ENCODE measurements at places on chromosomes 2 and 18. TPM values are rescaled to one million over a fixed set of nuclear protein-coding genes. Genes with fewer than 3 reads are reported as not detected.

Gene QPCT
- total RNA-seq, result 1.7 TPM

Gene DYNC1I2
- 218 TPM for total RNA-seq

Gene HOXD10
- not detected for total RNA-seq

Gene ABHD3
- 1.1 TPM for total RNA-seq

Gene AFG3L2
- total RNA-seq, result 37.3 TPM

Gene TAF4B
- 3.6 TPM for total RNA-seq

Gene CCDC102B
- total RNA-seq, result 3.1 TPM

GRCh38 chr18:79379251-79379905, 16.4 kb upstream of the NFATC1 start:
- no peak for DNase-seq

DNA sequence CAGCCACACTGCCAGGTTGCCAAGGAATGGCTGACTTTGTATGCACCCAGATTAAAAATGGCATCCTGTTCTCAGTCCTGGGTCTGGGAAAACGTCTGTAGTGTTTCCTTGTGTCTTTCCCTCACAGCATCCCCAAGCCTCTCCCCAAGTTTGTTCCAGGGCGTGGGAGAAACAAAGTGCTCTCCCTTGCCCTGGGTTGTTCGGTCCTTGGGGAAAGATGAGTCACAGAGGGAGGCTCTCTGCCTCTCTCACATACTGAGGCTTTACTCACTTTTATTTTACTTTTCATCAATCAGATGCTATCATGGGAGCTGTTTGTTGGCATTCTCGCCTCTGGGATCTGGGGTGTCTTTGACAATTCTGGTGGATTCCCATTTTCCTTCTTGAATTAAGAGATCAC, 492.3 kb downstream of the XIRP2 start:
- DNase-seq, result no peak

DNA sequence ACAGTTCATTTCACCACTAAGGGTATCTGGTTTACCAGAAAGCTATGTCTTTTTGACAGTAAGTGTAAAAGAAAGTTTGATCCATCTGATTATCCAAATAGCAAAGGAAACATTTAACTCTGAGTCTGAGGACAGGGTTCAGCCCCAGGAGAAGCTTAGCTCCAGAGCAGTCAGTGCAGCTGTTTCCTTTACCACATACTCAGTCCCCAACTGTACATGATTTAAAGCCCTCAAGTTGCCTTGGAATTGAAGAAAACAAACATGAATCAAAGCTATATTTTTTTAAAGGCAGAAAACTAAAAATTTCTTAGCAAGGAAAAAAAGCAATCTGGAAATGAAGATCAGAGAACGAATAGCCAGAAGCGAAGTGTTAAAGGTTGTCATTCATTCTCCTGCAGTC, 746.0 kb downstream of the METTL4 start:
- no peak for DNase-seq

DNA sequence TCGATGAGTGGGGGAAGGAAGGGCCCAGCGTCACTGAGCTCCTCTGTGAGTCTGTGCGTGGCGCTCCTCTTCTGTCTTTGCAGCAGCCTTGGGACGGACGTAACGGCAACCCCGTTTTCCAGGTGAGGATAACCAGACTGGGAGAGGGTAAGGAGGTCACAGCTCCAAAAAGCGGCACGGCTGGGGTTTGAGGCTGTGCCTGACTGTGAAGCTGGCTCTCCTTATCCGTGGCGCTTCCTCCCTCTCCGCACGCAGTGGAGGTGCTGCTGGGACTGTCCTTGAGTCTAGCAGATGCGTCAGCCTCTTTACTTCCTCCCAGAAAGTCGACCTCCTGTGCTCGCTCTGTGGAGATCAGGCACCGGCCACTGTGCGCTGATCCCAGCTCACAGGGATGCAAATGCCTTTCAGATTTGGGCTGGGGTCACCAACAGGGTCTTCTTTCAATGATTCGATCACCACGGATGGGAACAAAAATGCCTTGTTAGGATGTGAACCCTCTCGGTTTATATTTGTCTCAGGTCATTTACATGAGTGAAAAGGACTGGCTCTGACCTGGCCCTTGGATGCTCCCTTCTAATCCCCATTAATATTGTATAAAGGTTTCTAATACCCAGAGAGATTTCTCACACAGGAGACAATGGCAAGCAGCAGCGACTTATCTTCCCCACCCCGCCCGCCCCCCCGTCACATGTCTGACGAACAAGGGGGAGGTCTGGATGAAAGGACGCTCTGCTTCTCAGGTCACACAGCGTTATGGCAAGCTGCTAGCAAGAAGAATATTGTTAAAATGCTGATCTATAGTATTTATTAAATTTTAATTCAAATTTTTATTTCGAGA, 30.1 kb upstream of the E2F6 start:
- DNase-seq, result no peak

DNA sequence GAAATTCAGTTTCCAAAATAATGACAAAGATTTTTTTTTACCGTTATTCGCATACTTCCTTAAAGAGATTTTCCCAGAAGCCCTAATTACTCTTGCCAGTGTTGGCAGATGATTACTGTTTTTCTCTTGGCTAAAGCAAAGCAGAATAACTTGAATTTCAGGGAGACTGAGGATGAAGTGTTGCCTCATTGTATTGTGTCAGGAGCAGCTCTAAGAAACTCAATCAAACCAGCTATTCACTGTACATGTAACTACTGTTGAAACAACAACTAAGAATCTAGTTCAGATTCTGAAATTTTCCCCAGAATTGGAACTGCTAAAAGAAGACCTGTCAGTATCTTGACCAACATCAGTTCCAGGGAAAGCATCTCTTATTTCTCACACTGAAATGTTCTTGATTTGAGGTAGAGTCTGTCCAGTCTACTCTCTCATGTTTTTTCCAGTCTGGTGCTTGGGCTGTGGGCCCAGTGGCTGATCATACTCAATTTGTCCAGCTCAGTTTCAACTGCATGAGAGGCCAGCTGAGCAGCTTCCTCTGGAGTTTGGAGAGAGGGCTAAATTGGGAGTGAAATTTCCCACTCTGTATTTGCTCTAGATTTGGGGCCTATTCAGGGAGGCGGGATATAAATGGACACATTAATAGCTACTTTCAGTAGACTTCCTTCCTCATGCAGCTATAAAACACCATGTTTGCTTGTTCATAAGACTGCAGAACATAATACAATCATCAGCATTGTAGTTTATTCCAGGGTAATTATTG, 78.5 kb downstream of the PPP1R1C start:
- DNase-seq, result peak; percentile 47

- DNase-seq, result no peak
Measured at GRCh38 chr2:10217489-10218435, 84.9 kb upstream of the HPCAL1 start.

- DNase-seq, result no peak
Measured at GRCh38 chr2:178521304-178522150, 41.3 kb downstream of the PLEKHA3 start.

DNA sequence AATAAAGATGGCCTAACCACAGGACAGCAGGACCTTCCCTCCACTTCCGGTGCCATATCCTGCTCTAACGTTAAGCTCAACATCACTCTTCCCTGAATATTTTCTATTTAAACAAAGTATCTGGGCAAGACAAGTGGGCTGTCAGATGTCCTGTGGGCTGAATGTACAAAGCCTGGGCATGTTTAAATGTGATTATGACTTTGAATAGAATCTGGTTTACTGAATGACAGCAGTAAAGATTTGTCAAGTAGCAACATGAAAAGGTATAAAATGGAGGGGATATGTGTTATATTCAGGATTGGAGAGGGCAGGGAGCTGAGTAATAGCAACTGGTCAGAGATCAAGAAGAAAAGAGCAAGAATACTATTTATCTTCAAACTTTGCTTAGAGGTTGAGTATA, 540.9 kb downstream of the NRXN1 start:
- no peak for DNase-seq

GRCh38 chr2:186535861-186536260, 49.8 kb downstream of the ZC3H15 start:
- DNase-seq, result no peak

All from fibroblast of the aortic adventitia (primary cell).